ENCODE measurements at places on chromosomes 2 and 18.

GRCh38 chr2:422676-423435 lies 135.0 kb upstream of the ALKAL2 start:
- H3K4me3 ChIP-seq = no peak overlapping the region
- no peaks in the 10 kb centered on the region for H3K4me1 ChIP-seq
- no peaks in the 10 kb centered on the region for H3K27me3 ChIP-seq
- H3K27ac ChIP-seq = no peak overlapping the region
- no peaks in the 10 kb centered on the region for H3K36me3 ChIP-seq
- DNase-seq = no peak

GRCh38 chr2:71494091-71494490 lies 40.7 kb downstream of the DYSF start:
- H3K27me3 ChIP-seq = no peaks in the 10 kb centered on the region
- H3K27ac ChIP-seq = no peak overlapping the region
- no peaks in the 10 kb centered on the region for H3K4me1 ChIP-seq
- no peak for DNase-seq
- no peaks in the 10 kb centered on the region for H3K36me3 ChIP-seq

DNA sequence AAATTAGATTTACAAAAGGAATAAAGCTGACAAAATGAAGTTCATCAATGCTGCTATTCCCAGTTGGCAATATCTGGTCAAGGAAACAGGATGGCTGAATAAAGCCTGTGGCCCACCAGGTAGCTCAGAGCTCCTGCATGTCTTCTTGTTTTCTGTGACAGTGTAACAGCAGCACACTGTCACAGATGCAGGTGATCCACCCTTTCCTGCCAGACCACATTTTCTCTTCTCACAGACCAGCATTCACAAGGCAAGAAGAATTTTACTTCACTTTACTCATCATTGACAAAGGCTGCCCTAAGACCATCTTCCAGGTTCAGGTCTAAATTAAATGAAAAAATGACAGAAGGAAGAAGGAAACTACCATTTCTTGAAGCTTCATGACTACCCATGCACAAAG lies 166.2 kb upstream of the MEIS1 start:
- H3K36me3 ChIP-seq = no peaks in the 10 kb centered on the region
- no peaks in the 10 kb centered on the region for H3K4me1 ChIP-seq
- no peak overlapping the region for H3K27ac ChIP-seq
- H3K4me3 ChIP-seq = no peak overlapping the region
- H3K27me3 ChIP-seq = peaks cover 5% of the 10 kb centered on the region

- no peaks in the 10 kb centered on the region for H3K4me1 ChIP-seq
- DNase-seq = no peak
- H3K4me3 ChIP-seq = no peak overlapping the region
- peaks cover 6% of the 10 kb centered on the region for H3K27me3 ChIP-seq
These were observed 13.5 kb downstream of the TNFRSF11A start for GRCh38 chr18:62338446-62339105.
